ENCODE measurements at places on chromosomes 3 and 15. TPM values are rescaled to one million over a fixed set of nuclear protein-coding genes. Genes with fewer than 3 reads are reported as not detected.
A peak's percentile ranks its signal among the peaks of the same experiment; 100 is the strongest.

The TMEM62 gene
- total RNA-seq: 19.6 TPM

The GOLGA8S gene
- total RNA-seq: not detected

The DNAJB11 gene
- total RNA-seq: 120 TPM

The ARL6 gene
- 3.2 TPM for total RNA-seq

The UQCC5 gene
- 14.5 TPM for total RNA-seq

The MELTF gene
- total RNA-seq: 46.8 TPM

The LHFPL4 gene
- not detected for total RNA-seq

The NUP210 gene
- 75.3 TPM for total RNA-seq

The P2RY13 gene
- total RNA-seq: not detected

The CYP1A2 gene
- not detected for total RNA-seq

DNA sequence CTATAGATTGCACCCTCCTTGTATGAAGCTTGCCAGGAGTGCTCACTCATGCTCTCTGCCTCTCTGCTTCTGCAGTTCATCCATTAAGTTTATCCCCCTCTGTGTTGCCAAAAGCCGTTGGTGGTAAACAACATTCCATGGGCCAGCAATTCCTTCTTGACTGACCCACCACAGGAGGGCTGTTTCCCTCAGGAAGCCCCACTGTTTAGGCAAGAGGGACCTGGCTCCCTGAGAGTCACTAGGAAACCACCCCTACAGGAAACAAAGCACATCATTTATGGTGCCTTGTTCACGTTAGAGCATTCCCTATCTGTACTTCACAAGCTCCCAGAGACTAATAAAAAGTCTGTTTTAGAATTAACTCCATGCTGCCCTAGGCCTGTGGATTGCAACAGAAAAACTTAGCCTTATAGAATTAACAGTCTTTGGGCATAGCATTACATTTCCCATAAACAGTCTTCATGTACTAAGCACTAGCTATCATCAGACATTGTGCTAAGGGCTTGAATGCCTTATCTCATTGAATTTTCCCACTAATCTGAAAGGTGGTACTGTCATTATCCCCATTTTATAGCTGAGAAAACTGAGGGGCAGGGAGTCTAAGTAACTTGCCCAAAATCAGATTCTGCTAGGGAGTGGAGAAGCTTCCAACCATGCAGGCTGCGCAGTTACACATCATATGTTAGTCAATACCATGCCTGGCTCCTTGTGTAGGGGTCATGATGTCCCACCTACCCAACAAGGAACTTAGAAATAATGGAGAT lies 149.9 kb downstream of the SHQ1 start:
- DNase-seq: no peak

DNA sequence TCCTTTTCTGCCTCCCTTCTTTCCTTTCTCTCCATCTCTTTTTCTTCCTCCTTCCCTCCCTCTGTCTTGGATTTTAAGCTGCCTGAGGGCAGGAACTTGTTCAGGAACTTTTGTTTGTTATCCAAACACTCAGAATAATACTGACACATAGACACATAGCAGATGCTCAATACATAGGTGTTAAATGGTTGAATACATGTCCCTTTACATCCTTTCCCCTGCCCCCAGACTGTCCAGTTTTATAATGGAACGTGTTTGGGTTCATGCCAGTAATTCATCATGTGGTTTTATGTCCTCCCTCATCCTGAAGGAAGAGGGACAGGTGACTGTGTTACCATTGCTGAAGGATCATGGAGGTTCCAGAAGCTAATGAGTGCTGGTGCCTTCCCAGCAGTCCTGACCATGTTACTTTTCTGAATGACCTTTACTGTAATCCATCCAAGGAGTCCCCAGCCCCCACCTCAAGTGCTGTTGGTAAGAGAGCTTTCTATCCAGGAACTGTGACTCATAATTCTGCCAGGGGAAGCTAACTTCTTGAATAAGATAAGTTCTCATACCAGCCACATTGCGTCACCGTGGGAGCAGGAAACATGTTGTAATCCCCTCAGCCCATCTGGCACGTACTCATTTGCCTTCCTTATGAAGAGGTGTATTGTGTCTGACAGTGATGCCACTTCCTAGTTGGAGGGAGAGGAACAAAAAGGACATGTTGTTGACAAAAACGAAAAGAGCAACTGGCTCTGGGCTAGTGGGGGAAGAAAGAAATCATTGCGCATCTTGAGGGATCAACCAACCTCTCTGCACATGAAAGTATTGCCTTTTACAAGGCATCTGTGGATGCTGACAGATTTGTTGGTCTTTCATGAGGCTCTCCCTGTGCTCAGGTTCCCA lies 52.4 kb downstream of the IL1RAP start:
- DNase-seq: peak; percentile 99

DNA sequence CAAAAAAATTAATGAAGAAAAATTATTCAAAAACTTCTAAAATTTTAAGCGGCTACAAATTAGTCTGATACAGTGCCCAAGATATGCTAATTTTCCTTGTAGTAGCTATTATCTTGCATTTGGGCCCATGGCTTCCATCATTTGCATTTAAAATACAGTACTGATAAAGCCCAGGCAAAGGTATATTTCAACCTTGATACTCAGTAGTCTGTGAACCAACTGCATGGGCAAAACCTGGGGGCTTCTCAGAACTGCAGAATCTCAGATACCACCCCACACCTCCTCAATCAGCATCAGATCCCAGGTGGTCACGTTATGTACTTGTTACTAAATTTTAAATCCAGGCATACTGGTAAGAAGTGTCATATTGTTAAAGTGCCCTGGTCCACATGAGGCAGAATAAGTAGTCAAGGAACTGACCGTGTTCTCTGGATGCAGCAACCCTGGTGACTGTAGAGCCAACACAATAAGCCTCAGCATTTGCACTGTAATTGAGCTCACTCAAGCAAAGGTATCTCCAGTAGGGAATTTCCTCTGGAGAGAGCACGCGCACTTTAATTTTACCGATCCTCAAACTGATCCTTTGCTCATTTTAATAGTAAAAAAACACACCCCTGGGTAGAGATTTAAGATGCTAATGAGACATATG lies 31.9 kb downstream of the ZNF385D start:
- DNase-seq: no peak

- no peak for DNase-seq
These were observed 43.0 kb downstream of the SQOR start for GRCh38 chr15:45677797-45678196.

GRCh38 chr15:79315623-79316328 lies 4.9 kb downstream of the TMED3 start:
- DNase-seq: no peak

DNA sequence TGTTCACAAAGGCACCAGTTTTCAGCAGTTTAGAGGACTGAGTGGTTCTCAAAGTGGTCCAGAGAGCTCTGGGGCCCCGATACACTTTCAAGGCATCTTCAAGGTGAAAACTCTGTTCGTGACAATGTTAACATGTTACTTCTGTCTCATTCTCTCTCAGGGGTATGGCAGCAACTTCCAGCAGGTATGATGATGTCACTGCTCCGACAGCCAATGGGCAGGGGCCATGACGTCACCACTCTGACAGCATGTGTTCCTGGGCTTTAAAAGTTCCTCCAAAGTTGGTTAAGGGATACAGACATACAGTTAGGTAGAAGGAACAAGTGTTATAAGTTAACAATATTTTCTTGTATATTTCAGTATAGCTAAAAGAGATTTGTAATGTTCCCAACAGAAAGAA lies 87.9 kb downstream of the KLF15 start:
- DNase-seq: no peak

GRCh38 chr3:190124067-190124466 lies 3.4 kb upstream of the P3H2 start:
- no peak for DNase-seq

GRCh38 chr3:126501054-126501453 lies 16.5 kb downstream of the UROC1 start:
- DNase-seq: no peak

GRCh38 chr3:154018100-154018696 lies 103.0 kb upstream of the ARHGEF26 start:
- peak; percentile 67 for DNase-seq

DNA sequence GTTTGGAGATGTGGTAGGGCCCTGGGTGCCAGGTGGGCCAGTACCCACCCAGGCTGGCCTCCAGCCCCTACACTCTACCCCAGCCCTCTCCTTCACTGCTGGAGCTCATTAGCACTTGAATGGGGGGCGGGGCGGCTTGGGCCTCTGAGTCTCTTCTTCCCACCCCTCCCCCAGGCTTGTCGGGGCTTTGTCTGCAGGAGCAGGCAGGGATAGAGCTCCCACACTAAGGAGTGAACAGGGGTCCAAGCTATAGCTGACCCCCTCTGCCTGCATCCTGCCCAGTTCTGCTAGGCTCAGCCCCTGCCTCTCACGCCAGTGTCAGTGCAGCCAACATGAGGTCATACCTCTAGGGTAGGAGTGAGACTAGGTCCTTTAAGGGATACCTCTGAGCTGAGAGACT lies 5.2 kb downstream of the GNAI2 start:
- DNase-seq: no peak

DNA sequence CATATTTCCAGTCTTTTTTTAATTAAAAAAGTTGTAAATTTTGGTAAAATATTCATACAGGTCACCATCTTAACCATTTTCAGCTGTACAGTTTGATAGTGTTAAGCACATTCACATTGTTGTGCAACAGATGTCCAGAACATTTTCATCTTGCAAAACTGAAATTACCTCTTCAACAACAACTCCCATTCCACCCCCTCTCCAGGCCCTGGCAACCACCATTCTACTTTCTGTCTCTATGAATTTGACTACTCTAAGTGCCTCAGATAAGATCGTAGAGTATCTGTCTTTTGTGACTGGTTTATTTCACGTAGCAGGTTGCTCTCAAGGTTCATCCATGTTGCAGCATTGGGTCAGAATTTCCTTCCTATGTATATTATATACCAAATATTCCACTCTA lies 76.0 kb downstream of the SLCO3A1 start:
- DNase-seq: no peak

GRCh38 chr15:34085746-34086145 lies 15.9 kb downstream of the EMC7 start:
- DNase-seq: no peak

GRCh38 chr15:51721199-51721960 lies 16.1 kb downstream of the LYSMD2 start:
- DNase-seq: no peak

DNA sequence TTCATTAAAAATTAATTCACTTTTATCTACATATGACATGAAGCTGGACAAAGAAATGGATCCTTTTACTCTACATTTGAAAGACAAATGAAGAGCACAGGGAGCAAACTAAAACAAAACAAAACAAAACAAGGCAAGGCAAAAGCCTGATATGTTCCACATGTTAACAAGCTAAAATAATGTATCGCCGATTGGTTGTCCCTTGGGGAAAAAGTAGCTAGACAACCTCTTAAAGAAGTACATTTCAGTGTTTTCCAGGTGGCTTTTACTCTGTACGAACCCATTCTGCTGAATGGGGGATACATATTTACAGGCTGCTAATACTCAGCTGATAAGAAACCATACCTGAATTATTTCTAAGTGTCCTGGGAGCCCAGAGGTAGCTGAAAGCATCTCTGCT lies 493.0 kb upstream of the TBL1XR1 start:
- no peak for DNase-seq

DNA sequence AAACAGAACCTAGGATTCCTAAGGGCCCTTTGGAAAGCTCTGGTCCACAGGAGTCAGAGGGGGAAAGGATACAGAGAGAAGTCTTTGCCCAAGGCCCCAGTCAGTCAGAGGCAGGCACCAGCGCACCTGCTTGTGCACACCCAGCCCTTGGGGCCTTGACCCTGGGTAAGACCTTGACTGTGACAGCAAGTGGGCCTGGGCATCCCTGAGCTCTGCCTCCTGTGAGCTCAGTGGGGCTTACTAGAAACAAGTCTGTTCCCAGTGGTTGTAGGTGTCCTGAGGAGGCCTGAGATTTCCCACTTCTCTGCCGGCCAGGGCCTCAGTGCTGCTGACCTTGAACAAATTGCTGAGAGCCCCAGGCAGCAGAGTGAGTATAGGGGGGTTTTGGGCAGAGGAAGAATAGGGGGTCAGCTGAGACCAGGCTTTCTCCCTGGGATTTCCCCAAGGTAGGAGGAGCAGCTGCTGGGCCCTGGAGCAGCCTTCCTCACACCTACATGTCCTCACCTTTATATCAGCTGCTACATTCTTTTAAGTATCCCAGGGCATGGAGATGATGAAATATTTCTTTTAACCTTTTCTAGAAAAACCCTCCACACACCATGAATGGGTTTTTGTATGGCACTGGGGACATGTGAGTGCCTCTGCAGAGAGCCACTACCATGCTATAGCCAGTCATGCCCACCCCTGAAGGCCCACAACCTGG lies 9.7 kb upstream of the DAG1 start:
- DNase-seq: no peak

- DNase-seq: peak; percentile 55
These were observed 87.8 kb downstream of the RSL24D1 start for GRCh38 chr15:55108858-55109518.

DNA sequence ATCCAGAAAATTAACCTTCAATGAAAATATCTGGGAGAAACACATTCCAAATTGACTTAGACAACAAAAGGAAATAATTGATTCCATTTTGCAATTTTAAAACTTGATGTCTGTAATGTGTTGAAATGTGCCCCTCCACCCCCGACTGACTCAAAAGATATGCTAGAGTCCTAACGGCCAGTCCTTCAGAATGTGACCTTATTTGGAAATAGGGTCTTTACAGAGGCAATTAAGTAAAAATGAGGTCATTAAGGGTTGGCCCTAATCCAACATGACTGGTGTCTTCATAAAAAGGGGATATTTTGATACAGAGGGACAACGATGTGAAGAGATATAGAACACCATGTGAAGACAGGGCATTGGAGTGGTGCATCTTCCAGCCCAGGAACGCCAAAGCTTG lies 153.9 kb downstream of the PDZRN3 start:
- DNase-seq: no peak

GRCh38 chr15:73375755-73376305 lies 7.1 kb upstream of the HCN4 start:
- DNase-seq: peak; percentile 12

GRCh38 chr15:38084289-38084688 lies 149.8 kb downstream of the TMCO5A start:
- peak; percentile 65 for DNase-seq

- DNase-seq: no peak
These were observed 287.6 kb upstream of the STT3B start for GRCh38 chr3:31244929-31245817.

- DNase-seq: no peak
These were observed 13.4 kb downstream of the ALAS1 start for GRCh38 chr3:52211268-52211891.

GRCh38 chr15:48681353-48681752 lies 35.8 kb upstream of the FBN1 start:
- DNase-seq: peak; percentile 83

DNA sequence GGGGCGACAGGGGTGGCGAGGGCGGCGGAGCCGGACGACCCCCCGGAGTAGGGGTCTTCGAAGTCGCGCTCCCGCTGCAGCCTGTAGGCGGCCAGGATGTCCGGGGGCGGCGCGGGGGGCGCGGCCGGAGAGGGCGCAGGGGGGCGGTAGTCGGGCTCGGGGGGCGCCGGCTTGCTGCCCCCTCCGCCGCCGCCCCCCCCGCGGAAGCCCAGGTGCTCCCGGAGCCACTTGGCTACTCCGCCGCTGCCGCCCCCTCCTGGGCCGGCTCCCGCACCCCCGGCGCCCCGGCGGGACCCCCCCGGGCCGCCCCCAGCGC lies 230 bp downstream of the SHF start:
- DNase-seq: no peak

GRCh38 chr3:53473422-53473821 lies 21.0 kb upstream of the CACNA1D start:
- DNase-seq: no peak

GRCh38 chr15:92053753-92054316 lies 200.3 kb downstream of the SLCO3A1 start:
- no peak for DNase-seq
